Stimulated activated CD4-positive, alpha-beta T cell treated with anti-CD3 and anti-CD28 coated beads, TNF-alpha, amount 100 ng/mL, for 1 hour (primary cell): ENCODE measurements at places on chromosomes 4 and X.

DNA sequence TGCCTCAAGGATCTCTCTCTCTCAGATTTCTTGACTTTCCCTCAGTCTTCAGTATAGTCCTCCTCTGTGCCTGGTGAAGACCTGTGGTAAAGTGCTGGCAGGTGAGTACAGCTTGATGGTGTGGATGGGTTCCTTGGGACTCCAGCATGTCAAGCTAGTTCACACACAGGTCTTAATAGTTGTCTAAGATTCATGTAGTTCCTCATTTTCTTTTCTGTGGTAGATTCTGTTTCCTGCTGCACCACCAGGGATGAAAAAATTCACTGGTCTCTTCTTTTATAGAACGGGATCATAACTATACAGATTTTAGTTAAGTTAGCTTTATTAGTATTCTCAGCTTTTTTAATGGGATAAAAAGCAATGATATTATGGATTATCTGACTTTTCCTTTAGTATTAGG lies 32.5 kb upstream of the PAQR3 start:
- no peak for DNase-seq

- no peak for DNase-seq
Observed at GRCh38 chr4:76679691-76680090, 218.3 kb downstream of the SOWAHB start.

DNA sequence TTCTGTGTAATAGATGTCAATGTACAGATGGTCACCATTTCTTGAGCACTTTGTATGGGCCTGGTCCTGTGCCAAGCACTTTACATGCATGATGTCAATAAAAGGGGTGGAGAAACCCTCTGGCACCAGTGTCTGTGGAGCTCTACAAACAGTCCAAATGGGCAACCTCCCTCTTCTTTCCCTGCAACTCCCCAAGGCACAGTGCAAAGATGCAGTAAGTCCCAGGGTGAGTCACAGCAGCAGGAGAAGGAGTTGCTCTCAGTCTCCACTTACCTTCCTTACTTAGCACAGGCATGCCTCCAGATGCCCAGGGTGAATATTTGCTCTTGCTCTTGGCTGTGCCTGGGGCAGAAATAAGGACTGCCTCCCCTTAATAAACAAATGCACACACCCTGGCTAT lies 4.3 kb downstream of the OCIAD2 start:
- no peak for DNase-seq

- DNase-seq = no peak
Observed at GRCh38 chr4:173240696-173241095, 72.1 kb downstream of the GALNT7 start.

DNA sequence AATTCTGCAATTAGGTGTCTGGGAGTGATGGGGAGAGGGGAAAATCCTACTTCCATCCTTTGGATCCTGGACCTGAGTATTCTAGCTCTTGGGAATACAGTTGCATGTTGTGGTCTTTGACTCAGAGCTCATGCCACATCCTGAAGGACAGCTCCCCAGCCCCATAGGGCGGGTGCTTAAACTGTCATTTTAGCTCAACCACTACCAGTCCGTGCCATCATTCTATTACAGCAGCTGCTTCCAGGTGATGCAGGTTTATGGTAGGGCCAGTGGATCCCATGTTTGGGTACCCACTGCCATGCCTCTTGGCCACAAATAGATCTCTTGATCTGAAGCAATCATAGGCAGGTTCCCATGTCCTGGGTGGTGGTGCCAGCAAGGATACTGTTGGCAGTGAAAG lies 34.7 kb downstream of the CCKAR start:
- DNase-seq = no peak

DNA sequence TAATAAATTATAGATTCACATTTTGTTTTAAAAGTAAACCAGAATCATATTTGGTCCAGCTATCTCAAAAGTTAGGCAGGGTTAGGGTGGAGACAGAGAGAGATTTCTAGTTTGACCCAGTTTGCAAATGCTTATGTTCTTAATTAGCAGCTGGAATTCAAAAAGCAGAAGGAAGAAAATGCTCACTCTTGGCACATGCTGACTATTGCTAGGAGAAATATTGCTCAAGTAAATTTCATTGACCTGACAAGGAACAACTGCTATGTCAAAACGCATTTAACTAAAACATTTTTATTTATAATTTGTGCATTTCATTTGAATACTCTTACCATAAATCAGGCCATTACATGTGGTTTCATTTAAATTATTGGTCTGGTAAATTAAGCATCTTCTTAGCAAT lies 131.8 kb downstream of the GLRA3 start:
- DNase-seq = no peak

DNA sequence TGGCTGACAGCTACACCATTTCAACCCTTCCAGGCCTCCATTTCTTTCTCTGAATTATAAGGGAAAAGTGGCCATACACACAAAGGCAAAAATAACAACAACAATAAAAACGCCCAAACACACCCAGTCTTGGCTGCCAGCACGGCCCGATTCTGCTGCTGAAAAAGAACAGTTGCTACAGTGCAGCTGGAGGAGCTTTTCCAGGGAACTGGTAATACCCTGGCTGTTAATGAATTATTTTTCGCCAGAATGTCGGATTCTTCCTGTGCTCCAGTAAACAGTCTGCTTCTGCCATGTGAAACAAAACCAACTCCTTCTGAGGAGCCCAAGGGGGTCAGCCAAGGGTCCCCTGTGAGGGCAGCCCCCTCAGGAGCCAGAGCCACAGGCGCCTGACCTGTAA lies 6.6 kb downstream of the RAI2 start:
- no peak for DNase-seq

- DNase-seq = no peak
Observed at GRCh38 chr4:155956461-155956860, 2.8 kb upstream of the CTSO start.

DNA sequence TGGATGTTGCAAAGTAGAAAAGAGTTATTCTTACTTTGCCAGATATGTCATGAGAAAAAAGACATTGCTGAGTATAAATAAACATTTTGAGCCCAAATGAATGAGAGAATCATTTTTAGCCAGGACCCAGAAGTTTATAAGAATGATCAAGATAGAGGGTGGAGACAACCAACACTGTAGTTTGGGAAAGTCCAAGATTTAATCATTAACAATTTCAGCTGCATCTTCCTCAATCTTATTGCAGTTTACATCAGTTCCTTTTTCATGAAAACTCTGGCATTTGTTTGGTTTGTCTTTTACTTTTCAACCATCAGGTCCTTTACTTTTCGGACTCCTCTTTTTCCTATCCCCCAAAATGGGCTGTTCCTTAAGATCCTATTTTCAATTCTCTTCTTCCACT lies 645.9 kb downstream of the ANKRD50 start:
- no peak for DNase-seq

GRCh38 chr4:44660396-44660795 lies 9.0 kb upstream of the YIPF7 start:
- no peak for DNase-seq

- no peak for DNase-seq
Observed at GRCh38 chr4:26458157-26458561, 32.1 kb downstream of the CCKAR start.

DNA sequence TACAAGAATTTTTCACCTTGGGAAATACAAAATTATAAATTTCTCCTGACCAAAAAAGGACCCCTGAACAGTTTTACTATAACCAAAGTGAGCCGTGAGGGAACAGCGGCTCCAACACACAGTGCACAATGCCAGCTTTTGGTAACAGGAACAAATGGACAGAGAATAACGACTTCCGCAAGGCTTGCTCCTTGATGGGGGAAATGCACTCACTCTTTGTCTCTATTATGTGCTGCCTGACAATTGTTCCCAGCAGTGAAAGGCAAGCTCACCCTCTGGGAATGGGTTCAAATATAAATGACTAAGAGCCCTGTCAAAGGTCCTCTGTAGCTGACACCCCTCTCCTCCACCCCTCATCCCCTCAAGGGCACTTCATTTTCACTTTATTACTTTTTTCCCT lies 325.8 kb upstream of the GALNT7 start:
- no peak for DNase-seq

DNA sequence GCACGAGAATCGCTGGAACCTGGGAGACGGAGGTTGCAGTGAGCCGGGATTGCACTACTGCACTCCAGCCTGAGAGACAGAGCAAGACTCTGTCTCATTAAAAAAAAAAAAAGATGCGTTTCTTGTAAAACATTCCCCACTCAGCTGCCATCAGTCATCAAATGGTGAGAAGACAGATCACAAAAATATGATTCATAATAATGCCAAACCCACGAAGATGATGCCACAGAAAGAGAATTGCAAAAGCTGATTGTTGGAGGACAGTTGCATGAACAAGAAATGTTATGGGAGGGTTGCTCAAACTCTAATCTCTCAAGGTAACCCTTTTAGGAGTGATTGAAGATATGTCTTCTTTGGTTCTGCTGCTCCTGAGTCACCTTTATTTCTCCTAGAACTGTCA lies 21.4 kb upstream of the SMIM14 start:
- no peak for DNase-seq

DNA sequence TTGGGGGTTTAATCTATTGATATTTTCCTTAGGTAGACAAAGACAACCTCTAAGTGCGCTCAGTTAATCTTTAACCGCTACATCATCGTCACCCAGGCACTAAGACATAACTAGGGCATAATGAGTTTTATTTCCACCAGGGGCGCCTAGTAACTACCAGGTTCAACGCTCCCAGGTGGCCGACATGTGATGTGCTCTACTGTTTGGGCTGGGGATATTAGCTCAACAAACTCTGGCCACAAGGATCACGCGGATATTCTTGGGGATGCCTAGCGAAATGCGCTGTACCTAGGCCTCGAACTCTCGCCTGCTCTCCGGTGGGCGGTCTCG lies 915 bp upstream of the RAB33B start:
- DNase-seq = no peak

DNA sequence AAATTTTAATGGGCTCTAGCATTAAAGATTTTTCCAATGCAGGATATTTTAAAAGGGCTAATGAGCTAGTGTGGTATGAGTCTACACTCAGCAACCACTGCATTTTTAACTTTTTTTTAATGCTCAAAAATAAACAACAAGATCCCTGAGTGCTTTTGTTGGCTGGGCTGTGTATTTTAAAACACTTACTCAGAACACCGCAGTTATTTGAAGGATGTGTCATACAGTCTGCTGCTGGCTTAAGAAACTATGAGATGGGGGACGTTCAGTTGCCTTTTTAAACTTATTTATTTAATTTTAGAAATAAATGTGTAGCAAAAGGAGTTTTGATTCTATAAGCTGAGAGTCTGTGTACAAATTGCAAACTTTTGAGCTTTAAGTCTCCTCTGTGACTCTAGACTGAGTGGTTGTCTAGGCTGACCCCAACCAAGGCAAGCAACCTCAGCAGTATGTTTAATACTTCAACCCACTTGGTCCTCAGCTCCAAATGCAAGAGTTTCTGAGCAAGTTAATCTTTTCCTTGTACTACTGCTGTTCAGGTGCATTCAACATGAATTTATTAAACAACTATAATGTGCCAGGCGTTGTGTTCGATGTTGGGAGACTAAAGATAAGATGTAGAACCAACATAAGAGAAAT lies 278.6 kb upstream of the DIPK2B start:
- no peak for DNase-seq

DNA sequence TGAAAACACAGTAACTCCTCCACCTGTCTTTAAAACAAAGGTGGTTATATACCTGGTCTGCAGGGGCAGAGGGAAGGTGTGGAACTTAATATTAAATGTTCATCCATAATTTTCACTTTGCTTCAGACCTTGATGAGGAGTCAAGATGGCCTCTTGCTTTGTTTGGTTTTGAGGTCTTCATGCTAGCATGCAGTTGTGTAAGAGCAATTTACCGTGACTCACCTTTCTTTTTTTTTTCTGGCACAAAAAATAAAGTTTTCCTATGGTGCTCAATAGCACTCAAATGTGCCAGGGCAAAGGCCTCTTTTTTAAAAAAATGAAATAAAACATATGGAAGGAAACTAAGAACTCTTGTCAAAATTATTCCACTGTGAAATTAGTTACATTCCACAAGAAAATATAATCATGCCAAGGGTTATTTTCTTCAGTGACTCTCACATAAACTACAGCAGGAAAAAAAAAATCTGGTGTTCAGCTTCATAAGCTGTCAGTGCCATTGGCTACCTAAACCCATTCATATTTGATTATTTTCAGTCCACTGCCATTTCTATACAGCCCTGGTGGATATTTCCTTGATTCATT lies 128.2 kb downstream of the SLC7A11 start:
- no peak for DNase-seq

GRCh38 chrX:110241816-110242215 lies 76.1 kb downstream of the AMMECR1 start:
- no peak for DNase-seq

DNA sequence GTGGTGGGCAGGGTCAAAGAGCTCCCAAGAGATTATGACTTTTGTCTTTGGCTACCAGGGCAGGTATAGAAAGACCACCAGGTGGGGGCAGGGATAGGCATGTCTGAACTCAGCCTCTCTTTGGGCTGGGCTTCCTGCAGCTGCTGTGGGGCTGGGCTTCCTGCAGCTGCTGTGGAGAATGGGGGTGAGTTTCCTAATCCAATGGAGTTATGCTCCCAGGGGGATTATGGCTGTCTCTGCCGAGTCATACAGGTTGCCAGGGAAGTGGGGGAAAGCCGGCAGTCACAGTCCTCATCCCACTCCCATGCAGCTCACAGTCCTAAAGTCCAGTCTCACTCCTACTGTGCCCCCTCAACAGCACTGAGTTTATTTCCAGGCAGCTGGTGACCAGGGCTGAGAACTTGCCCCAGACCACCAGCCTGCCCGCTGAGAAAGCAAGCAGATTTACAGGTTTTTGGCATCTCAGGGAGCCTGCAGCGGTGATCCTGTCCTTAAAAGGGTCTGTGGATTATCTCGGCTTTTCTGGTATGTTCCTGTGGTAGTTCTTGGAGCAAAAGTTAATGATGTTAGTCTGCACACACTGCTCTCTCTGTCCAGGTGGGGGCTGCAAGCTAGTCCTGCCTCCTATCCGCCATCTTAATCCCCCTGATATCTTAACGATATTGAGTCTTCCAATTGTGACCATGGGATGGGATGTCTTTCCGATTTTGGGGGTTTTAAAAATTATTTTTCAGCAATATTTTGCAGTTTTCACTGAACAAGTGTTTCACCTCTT lies 133.4 kb downstream of the RTL9 start:
- DNase-seq = no peak

- no peak for DNase-seq
Observed at GRCh38 chr4:17500574-17500973, 11.3 kb downstream of the QDPR start.

DNA sequence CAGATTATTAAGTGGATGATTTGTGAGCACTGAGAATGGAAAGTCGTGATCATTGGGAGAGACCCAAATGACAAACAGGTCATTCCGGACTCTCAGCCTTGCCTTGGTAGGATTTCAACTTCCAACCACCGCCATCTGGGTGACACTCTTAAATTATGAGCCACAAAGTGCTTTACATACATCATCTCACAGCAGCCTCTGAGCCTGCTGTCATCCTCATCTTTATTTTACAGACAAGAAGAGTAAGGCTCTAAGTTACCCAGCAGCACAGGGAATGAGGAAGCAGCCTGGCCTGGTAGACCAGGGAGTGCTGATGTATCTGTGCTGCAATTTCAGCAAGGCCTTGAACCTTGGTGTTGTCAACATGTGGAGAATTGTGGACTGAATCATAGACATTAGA lies 105.8 kb upstream of the TRIM2 start:
- no peak for DNase-seq
